ENCODE measurements at places on chromosomes 13 and 19. TPM values are rescaled to one million over a fixed set of nuclear protein-coding genes. Genes with fewer than 3 reads are reported as not detected.

Gene SHFL
- 16.2 TPM for total RNA-seq

Gene ZNF628
- 2.6 TPM for total RNA-seq

Gene TBC1D4
- total RNA-seq: 21.3 TPM

Gene THSD8
- total RNA-seq: not detected

Gene HCST
- 0.59 TPM for total RNA-seq

Gene ZNF878
- total RNA-seq: not detected

Gene GGACT
- total RNA-seq: 3.7 TPM

Gene GPR12
- total RNA-seq: not detected

Gene C19orf38
- total RNA-seq: 0.39 TPM

Gene SIGLEC8
- total RNA-seq: not detected

Gene INAFM1
- total RNA-seq: 1.5 TPM

Gene IL11
- 0.37 TPM for total RNA-seq

Gene PTH2
- not detected for total RNA-seq
